Amniotic epithelial cell (primary cell): ENCODE measurements at places on chromosomes 3 and 15.
A peak's percentile ranks its signal among the peaks of the same experiment; 100 is the strongest.

- peak; percentile 20 for DNase-seq
These were observed 1.2 kb downstream of the CISH start for GRCh38 chr3:50610181-50610971.

GRCh38 chr15:84685304-84685703, 27.3 kb upstream of the NMB start:
- DNase-seq: peak; percentile 95

- DNase-seq: peak; percentile 58
These were observed 19.2 kb downstream of the PXYLP1 start for GRCh38 chr3:141250828-141251227.

DNA sequence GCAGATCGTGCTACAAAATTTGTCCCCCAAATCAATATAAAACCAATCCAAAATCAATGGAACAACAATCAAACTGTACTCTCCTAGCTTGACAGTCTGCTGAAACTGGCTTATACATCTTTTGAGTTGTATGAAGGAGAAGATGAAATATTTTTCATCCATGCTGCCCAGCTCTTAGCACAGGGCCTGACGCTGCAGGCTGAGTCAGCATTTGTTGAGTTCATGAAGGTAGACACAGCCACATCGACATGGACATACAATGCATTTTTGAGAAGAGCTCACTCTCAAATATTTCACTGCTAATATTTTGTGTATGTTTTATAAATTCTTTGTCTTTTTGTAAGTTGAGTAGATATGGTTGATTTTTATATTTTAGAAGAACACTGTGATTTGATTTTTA, 327.3 kb downstream of the OTOL1 start:
- no peak for DNase-seq

GRCh38 chr3:72191209-72191960, 406.4 kb upstream of the PROK2 start:
- peak; percentile 22 for DNase-seq

- DNase-seq: peak; percentile 96
These were observed 61.4 kb downstream of the UMPS start for GRCh38 chr3:124791639-124792151.

GRCh38 chr15:101391431-101391830, 96.4 kb upstream of the SNRPA1 start:
- no peak for DNase-seq

DNA sequence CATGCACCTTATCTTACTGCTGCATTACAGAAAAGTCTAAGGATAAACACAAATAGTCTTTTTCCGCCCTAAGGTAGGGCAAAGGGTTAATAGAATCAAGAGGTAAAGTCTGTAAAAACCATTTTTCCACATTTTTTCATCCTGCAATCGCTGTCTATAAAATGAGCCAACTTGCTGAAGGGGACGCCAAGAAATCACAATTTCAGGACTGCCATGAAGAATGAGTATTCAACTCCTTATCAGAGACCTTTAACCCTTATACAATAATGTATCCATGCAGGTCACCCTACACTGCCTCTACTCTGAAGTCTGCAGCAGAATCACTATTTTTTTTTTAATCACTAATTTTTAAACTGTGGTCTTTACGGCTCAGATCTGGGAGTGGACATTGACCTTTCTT, 1.1 kb upstream of the DNAJC13 start:
- no peak for DNase-seq

GRCh38 chr3:35708394-35709271, 69.3 kb downstream of the ARPP21 start:
- DNase-seq: no peak

DNA sequence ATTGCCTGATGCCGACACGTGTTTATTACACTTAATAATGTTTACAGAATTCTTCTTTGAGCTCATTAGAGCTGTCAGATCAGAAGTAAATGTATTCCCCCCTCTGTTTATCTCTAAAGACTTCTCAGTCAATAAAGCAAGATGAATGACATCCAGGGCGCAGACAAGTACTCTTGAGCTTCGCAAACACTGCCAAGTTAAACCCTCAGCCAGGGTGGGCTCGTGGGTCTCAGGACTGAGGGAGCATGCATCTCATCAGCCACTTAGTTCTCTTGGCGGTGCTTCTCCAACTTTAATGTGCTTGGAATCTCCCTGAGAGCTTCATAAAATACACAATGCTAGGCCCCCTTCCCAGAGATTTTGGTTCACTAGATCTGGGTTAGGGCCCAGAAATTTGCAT, 333.9 kb upstream of the THRB start:
- DNase-seq: no peak

DNA sequence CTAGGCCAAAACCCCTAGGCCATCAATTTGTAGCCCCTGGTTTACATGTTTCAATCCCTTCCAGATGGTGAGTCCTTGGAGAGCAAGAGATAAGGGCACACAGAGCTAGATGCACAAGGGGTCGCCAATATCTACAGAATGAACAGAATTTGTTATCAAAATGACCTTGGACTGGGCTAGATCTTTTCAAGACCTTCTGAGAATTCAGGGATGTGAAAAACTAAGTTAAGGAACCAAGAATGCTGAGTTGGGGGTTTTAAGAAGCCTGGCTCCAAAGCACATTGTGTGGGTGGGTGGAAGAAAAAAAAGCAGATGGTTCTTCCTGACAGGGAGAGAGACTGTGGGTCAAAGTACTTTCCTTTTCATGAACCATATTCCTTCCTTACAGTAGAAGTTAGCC, 10.2 kb downstream of the CDCP1 start:
- DNase-seq: peak; percentile 27
